Fibroblast of the aortic adventitia (primary cell): ENCODE measurements at places on chromosomes 4 and X. TPM values are rescaled to one million over a fixed set of nuclear protein-coding genes. Genes with fewer than 3 reads are reported as not detected.

The CORIN gene
- under 0.01 and 0.49 TPM in 2 replicates for total RNA-seq

The ETDB gene
- not detected in 2 replicates for total RNA-seq

The SPANXN4 gene
- not detected in 2 replicates for total RNA-seq

The CDKL2 gene
- total RNA-seq: 1.3 and 7.5 TPM in 2 replicates

- DNase-seq: no peak
Measured at GRCh38 chrX:108362026-108362425, 76.2 kb downstream of the COL4A6 start.

The NPY5R gene
- total RNA-seq: not detected in 2 replicates

- no peak for DNase-seq
Measured at GRCh38 chrX:151039351-151039750, 56.2 kb downstream of the HMGB3 start.

GRCh38 chr4:66736606-66737005, 808.7 kb downstream of the CENPC start:
- DNase-seq: no peak

DNA sequence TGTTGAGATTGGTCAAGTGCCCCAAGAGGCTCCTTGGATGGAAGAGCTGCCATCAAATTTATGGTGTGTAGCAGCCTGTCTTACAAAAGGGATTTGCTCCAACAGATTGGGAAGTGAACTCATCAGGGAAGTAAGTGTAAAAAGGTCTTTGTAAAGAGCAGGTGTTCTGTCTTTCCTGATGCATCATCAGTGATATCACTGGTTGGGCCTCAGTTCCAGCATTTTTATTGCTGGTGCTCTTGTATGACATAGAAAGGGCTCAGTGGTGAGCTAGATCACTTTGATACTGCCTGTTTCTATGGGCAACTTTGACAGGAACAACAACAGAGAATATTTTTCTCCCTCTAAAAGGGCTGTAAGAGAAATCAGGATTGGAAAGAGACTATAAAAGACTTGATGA, 8.7 kb upstream of the GABRE start:
- no peak for DNase-seq

DNA sequence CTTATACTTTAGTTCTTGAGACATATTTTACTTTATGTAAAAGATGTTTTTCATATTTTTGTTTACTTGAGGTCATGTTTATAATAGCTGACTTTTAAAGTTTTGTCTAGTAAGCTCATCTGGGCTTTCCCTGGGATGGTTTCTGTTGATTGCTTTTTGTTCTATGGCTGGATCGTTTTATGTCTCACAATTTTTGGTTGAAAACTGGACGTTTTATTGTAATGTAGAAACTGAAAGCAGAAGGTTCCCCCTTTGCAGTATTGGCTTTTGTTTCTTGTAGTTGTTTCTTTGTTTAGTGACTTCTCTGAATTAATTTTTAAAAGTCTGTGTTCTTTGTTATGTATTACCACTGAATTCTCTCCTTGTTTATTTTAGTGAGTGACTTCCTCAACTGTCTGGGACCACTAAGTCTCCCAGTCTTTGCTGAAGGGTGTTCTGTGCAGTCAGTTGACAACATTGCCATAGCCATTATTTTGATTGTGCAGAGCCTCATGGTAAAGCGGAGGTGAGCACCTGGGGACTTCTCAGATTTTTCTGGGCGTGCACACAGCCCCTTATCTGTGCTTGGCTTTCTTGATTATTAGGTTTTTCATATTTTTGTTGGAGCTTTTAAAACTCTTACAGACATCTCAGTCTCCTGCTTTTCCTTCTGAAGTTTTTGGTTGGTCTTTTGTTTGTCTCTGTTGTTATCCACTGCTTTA, 31.0 kb downstream of the KDM6A start:
- DNase-seq: no peak

DNA sequence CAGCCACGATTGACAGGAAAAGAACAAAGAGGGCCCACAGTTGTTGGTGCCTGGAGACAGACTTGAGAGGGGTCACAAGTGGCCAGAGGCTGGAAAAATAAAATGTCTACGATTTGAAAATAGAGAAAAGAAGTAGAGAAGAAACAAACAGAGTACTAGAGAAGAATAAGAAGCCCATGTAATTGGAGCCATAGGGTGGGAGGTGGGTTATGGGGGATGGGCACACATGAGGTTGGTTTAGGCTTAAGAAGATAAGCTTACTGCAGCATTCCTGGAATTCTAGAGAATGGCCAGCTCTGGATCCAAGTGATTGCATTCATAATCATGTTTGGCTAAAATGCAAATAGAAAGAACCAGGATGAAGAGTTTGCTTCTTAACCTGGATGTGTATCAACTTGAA, 210.7 kb downstream of the MAML3 start:
- DNase-seq: peak; percentile 28

- DNase-seq: no peak
Measured at GRCh38 chrX:123525123-123525725, 207.6 kb downstream of the THOC2 start.

- DNase-seq: peak; percentile 9
Measured at GRCh38 chrX:132636080-132636479, 147.2 kb upstream of the MBNL3 start.

- no peak for DNase-seq
Measured at GRCh38 chrX:97096385-97096784, 212.7 kb downstream of the RPA4 start.

GRCh38 chr4:6277935-6278800, 8.5 kb downstream of the WFS1 start:
- peak; percentile 7 for DNase-seq

The GAGE12J gene
- total RNA-seq: not detected in 2 replicates

GRCh38 chr4:108171339-108172230, 2.9 kb upstream of the LEF1 start:
- no peak for DNase-seq

The RBM46 gene
- total RNA-seq: 0.57 TPM in 1 of 2 replicates, not detected in the other

GRCh38 chr4:39259571-39260330, 77.4 kb downstream of the WDR19 start:
- DNase-seq: peak; percentile 32

DNA sequence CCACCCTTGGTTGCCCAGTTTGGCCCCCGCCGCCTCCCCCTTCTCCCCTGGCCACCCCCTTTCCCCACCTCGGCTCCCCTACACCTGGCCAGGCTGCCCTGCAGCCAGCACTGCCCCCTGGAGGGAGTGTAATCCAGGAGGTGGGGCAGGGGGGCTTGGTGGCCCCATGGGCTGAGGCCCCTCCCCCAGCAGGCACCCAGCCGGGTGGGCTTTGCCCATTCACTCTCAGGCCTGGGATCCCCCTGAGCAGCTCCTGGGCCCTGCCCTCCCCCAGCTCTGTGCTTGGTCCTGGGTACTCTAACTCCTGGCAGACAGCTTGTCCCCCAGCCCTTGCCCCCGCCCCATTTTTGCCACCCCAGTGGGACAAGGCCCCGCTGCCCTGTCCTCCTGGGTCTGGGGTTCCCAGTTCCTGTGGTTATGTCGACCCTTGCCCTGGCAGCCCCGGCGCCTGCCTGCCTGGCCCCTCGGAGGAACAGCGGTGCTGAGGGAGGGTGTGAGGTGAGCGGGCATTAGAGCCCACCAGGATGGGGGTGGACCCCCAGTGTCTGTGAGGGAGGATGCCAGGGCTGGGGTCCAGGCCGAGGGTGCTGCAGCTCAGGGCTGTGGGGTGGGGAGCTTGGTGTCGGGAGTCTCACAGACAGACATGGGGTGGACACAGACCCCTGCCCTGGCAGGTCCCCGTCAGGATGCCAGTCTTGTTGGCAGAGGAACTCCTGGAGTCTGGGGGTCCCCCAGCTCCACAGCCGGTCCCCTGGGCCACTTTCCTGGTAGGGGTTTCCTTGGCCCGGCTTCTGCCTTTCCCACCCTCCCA, 10.2 kb downstream of the NAT8L start:
- no peak for DNase-seq

The XAGE2 gene
- total RNA-seq: not detected in 2 replicates

DNA sequence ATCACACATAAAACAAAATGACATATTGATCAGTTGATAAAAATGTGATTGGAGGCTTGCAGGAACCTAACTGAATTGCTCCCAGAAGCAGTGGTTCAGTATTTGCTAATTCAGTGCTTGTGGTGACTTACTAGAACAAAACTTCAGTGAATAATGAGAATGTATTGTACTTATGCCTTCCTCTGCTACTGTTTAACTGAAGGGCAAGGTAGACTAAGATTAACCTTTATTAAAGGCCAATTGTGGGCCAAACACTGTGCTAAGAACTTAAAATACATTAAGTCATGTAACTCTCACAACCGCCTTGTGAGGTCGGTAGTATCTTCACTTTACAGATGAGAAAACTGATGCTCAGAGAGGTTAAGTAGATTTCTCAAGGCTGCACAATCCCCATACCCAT, 14.9 kb downstream of the IGFBP7 start:
- no peak for DNase-seq

The SPANXN3 gene
- not detected in 2 replicates for total RNA-seq

The AKAP14 gene
- not detected in 2 replicates for total RNA-seq

DNA sequence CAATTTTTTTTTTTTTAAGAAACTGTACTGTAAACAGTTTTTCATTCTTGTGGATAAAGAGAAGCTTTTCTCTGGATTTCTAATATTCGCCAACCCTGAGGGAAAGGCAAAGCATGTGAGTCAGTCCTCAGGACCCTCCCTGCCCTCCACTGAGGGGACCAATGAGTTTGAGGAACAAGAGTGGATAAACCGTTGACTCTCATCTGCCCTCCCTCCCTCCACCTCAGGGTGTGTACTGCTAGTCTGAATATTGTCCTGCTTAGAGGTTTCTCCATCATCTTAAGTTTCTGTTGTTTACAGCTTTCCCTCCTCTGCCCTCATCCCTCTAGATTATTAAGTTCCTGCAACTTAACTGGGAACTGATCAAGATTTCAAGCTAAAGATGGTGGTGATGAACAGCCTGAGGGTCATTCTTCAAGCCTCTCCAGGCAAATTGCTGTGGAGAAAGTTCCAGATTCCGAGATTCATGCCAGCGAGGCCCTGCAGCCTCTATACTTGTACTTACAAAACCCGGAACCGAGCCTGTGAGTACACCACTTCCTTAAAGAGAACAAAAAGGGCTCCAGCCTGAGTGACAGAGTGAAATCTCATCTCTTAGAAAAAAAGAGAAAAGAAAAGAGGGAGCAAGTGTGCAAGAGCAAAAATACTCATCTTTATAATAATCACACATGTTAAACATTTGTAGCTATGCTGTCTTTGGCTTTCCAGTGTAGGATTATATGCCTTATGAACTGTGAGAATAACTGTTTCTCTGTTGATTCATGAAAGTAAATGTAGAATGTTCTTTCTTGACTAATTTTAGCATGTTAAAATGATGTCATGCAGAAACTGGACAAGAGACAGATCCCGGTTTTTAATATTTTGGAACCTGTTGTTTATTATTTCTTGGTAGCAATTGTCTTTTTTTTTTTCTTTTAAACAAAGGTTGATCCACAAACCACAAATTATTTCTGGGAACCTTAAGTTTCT, 11.9 kb downstream of the CA5B start:
- DNase-seq: peak; percentile 52

The SMARCA1 gene
- total RNA-seq: 62.5 and 110 TPM in 2 replicates

DNA sequence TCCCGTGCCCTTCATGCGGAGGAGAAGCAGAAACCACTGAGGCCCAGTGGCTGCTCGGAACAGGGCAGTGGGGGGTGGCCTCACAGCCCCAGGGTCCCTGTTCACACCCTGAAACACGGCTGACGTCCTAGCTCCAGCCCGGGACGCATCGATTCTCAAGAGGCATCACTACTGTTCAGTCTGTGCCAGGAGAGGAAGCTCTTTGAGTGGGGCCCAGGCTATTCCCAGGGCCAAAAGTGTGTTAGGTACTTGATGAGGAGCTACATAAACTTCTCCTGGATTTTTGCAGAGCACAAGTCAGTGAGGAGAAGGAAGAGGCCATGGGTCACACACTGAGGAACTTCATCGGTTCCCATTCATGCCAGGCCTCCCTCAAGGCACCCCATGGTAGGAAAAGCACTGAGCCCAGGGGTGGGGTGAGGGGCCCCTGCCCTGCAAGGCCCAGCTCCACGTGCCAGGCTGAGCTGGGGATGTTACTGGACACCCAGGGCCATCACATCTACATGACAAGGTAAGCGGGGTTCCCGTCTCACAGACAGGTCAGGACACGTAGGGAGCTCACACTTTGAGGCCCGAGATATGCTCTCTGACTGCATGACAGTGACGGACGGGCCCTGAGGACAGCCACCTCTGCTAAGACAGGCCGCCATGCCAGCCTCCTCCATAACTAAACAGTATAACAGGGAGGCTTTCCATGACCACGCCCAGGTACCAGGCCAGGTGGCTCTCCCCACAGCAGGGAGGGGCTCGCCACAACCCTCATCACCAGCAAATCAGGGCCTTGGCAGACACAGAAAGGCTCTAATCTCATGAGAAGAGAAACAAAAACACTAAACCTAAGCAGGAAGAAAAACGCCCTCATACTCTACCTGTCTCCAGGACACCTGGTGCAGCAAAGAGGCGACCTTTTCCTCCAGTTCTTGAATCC, 12.4 kb downstream of the TNIP2 start:
- no peak for DNase-seq

- no peak for DNase-seq
Measured at GRCh38 chrX:87728024-87728423, 210.4 kb downstream of the KLHL4 start.

DNA sequence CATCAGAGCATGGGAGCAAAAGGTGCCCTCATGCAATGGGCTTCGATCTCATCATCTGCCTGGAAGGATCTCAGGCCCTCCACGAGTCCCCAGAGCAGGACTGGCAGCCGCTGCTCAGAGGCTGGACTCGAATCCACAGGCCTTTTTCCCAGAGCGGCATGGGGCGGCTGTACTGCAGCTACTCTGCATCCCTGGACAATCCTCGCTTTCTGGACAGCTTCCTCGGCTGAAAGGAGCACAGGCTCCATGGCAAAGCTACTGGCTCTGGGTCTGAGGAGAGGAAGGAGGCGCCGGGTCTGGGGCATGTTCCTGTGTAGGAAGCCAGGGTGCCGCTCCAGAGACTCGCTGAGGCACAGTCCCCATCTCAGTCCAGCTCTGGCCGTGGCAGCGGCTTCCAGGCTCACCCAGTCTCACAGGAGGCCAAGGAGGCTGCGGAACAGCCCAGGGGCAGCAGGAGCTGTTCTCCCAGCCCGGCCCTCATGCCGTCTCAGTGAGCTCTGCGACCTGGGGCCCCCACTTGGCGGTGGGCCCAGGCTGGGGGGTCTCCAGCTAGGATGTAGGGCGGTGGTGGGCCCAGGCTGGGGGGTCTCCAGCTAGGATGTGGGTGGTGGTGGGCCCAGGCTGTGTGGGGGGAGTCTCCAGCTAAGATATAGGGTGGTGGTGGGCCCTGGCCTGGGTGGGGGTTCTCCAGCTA, 2.7 kb upstream of the SPON2 start:
- DNase-seq: no peak

GRCh38 chrX:111035256-111035655, 60.7 kb upstream of the PAK3 start:
- DNase-seq: no peak

The SPCS3 gene
- 45.5 and 148 TPM in 2 replicates for total RNA-seq

The SEC24B gene
- 13.5 and 29.6 TPM in 2 replicates for total RNA-seq

The MXD4 gene
- 43.5 and 73.5 TPM in 2 replicates for total RNA-seq
